ENCODE measurements at places on chromosomes 1 and 21.
A peak's percentile ranks its signal among the peaks of the same experiment; 100 is the strongest.

DNA sequence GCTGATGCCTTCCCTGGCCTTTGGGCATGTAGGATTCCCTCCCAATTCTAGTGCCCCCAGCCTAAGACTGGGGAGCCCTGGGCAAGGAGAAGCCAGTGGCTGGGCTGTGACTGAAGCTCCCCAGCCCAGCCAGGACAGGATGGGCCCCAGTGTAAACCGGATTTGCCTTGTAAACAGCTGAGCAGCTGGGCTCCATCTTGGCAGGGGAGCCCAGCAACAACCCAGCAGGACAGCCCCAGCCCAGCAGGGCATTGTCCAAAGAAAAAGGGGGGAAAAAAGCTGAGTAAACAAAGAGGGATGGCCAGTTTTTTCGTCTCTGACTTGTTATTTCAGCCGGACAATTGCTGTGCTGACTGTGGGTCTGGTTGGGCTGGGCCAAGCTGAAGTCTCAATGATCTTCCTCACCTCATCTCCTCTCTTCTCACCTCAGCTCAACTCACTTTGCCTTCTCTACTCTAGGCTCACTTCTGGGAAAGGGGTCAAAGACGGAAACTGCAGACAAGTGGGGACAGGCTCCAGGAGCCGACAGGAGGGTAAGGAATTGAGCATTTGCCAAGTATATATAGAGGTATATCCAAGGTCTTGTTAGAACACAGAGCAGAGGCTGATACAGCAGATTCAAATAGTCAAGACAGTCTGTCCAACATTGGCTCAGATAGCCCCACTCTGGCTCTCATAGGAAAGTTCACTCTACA is 97.7 kb downstream of the TMEM53 start:
- no peak for DNase-seq

DNA sequence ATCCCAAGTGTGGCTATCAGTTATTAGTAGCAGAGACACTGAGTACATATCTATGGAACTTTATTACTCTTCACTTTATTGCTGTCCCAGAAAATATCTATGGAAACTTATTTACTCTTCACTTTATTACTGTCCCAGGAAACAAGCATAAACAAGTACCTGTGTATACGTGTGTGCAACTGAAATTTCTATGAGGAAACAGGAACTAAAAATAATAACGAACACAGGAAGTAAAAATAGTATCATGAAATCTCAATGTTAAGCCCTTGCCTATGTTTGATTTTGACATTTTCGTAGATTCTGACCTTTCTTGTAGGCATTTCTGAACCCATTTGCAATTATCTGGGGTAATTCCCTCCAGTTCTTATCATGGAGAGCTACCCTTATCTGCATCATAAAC is 64.9 kb upstream of the KRTAP19-8 start:
- DNase-seq, result no peak

DNA sequence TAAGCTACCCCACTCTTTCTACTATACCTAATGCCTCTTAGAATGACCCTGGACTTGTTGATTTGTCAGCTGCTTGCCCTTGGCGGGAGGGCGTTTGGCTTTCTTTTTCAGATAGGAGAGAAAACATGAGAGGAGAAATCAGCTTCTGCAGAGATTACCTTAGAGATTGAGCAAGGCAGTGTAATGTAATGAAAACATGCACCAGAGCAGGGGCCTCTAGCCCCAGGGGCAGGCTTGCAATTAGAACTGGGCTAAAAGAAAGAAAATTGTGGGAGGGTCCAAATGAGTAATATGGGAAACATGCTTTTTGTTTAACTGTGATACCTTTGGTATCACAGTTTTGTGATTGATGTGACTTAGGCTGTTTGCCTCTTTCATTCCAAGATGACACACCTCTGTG is 89.7 kb downstream of the PBX1 start:
- no peak for DNase-seq

- DNase-seq, result no peak
Measured at GRCh38 chr1:112893288-112894009, 62.5 kb downstream of the SLC16A1 start.

DNA sequence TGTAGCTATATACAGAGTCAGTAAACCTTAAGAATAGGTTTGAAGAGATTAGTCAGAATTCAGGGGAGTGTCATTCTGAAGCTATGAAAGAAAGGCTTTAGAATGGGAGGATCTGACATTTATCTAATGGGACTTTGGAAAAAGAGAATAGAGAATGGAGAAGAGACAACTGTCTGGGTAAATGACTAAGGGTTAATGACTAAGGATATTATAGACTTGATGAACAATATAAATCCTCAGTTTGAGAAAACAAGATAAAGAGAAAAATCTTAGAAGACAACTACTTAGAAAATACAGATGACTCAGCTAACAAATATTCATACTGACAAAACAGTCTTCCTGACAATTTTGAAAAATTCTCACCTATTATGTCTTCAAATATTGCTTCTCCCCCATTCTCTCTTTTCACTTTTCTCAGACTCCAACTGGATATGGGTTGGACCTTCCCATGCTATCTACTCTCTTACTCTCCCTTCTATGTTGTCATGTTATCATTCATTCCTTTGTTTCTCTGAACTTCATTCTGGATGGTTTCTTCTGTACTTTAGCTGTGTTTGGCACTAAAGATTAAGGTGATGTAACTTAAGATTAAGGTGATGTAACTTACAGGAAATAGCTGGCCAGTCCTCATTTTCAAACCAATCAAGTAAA is 20.4 kb downstream of the SLC16A1 start:
- DNase-seq, result no peak

DNA sequence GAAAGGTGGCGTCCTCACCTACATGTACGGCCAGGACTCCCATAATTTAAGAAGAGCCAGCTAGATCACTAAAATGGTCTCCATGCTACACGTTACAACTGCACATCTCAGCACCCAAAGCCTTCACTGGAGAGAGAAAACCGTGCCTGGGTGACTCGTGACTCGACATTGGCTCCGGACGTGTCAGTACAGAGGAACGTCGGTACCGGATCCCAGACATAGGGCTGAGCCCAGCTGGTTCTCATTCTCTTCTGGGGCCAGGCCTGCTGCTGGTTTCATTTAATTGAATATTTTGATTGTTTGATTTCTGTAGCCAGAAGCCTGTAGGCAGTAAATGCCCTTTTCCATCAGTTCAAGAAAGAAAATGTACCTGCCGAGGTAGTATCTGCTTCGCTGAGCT is 93.1 kb downstream of the HHIPL2 start:
- no peak for DNase-seq

GRCh38 chr1:45677751-45678245 is 8.5 kb downstream of the GPBP1L1 start:
- no peak for DNase-seq

- peak; percentile 43 for DNase-seq
Measured at GRCh38 chr1:46223472-46223943, 20.4 kb downstream of the LURAP1 start.

- DNase-seq, result no peak
Measured at GRCh38 chr21:45236481-45236880, 51.2 kb downstream of the POFUT2 start.

- DNase-seq, result no peak
Measured at GRCh38 chr1:152145769-152146168, 13.3 kb downstream of the RPTN start.

GRCh38 chr1:218123968-218124367 is 161.1 kb upstream of the RRP15 start:
- DNase-seq, result no peak

DNA sequence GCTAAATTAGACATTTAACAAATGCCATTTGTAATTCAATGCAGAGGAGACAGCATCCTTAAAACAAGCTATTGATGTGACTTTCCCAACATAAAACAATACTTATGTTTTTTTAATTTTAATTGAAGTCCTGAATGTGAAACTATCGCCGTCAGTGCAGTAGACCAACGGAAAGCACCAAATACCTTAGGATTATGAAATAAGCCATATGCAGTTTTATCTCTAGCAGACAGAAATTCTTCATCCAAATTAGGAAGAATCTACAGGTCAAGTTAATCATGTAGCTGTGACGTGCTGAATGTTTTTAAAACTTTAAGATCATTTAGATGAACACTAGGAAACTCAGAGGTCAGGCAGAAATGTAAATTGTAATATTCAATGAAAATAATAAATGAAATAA is 714 bp upstream of the ST6GALNAC5 start:
- DNase-seq, result no peak

DNA sequence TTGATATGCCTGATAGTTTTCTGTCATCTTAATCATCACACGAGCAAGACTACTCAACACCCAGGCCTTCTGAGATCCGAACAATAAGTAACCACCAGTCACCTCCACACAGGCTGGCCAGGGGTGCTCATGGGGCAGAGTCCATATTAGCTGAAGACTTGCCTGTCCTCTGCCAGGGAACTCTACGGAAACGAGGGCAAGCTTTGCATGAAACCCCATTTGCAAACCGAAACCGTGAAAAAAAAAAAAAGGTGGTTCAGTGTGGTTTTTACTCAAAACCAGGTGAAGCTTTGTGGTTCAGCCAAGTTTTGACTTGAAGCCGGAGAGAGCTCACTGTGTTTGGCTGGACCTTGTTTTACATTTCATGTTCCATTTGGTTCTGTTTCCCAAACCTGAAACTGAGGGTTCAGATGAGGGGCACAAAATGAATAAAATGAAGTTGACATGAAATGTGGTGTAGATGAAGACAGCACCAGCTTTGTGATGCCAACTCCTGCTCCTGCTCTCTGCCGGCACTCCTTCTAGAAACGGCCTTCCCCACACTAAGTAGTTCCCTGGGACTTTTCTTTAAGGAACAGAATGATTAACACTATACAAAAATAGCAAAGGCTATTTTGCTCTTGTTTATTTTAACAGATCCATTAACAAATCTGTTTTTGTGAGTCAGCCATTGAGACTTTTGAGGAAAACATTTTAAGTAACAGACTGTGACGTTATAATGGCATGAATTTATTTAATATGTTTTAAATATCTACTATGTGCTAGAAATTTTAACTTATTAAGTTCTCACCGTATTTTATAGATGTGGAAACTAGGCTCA is 74.7 kb downstream of the RUNX1 start:
- no peak for DNase-seq

GRCh38 chr1:8731162-8731561 is 86.3 kb downstream of the RERE start:
- no peak for DNase-seq

- DNase-seq, result no peak
Measured at GRCh38 chr1:18581420-18581880, 49.2 kb upstream of the PAX7 start.

GRCh38 chr1:55046871-55047270 is 7.5 kb downstream of the PCSK9 start:
- DNase-seq, result no peak

DNA sequence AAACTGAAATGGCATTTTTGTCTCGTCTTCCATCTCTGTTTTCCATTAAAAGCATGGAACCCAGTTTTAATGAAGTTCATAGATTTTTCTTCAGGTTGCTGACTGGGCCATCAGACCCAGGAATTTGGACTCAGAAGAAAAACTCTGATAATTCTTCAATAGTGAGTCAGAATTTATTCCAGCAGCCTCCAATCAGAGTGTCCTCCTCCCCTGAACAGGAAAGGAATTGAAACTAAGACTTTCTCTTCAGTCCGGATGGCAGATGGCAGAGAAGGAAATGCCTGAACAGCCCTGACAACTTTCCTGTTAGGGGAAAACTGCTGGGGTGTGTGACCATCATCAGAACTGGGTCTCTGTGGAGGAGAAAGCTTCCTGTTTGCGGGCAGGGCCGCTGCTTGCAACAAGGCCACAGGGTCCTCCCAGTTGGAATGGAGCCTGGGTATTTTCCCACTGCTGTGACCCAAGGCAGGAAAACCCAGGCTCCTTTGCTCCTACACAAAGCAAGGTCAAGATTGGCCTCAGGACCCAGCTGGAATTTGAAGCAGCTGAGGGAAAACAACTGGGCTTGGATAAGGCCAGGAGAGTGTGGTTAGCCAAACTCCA is 20.7 kb downstream of the CD34 start:
- DNase-seq, result no peak

GRCh38 chr1:109357616-109358015 is 40.1 kb downstream of the SORT1 start:
- no peak for DNase-seq

GRCh38 chr1:111679541-111679940 is 59.7 kb downstream of the INKA2 start:
- DNase-seq, result no peak

- no peak for DNase-seq
Measured at GRCh38 chr1:244861683-244862082, 2.7 kb downstream of the HNRNPU start.

DNA sequence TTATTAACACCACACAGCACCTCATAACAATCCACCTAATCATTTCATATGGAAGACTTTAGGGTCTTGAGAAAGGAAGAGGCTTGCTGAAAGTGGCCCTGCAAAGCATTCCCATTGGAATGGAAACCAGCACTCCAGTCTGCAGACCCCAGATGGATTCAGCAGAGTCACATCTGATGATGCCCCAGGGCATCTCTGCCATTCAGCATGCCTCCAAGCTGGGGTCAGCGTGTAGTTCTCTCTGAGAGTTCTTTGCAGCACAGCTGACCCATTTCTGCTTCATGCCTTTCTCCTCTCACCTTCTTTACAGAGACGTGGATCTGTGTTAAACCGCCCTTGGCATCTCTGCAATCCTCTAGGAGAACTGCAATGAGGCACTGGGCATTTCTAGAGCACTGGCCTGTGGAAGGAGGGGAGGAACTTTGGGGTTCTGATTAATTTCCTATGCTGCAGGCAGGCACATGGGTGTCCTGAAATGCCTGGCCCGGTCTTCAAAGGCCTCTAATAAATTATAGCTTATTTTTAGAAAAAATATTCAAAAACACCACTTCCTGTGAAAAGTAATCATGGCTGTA is 2.6 kb upstream of the LUZP1 start:
- DNase-seq, result no peak

GRCh38 chr1:101992821-101993575 is 3.7 kb downstream of the OLFM3 start:
- no peak for DNase-seq

DNA sequence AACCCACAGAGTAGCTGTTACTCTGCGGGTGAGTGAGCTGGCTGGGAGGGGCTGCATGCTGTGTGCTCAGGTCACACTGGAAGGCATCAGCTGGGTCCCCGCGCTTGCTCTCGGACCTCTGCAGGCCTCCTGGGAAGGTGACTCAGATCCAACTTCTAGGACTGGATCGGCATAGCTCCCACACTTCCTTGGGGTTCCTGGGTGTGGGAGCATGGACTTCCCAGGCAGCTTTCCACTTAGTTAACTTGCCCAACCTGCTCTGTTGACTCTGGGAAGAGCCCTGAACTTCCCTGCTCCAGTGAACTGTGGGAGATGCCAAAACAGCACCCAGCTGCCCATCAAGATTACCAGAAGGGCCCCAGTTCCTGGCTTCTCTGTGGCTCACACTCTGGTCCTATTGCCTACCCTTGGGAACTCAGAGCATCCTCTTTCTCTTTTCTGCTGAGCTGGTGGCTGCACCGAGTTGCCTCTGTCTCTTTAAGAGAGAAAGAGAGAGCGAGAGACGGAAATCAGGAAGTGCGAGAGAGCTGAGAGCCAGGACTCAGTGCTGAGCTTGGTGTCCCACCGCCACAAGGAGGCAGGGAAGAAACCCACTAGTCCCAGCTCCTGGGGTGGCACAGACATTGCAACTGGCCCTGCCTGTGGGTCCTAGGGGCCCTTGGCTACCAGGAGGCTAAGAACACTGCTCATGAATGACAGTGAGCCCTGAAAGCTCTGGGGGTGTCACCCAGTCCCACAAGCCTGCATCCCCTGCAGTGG is at the start of gene IKBKE:
Gene IKBKE, plus strand, starts transcription at position 544 of the 759 bp plus-strand sequence. CDS start 2,752 bp downstream, outside the sequence.
- DNase-seq, result no peak

GRCh38 chr1:215878128-215878527 is 311.0 kb downstream of the KCTD3 start:
- no peak for DNase-seq

- no peak for DNase-seq
Measured at GRCh38 chr1:202642619-202643291, 67.5 kb downstream of the SYT2 start.

Data from activated T-cell treated with anti-CD3 and anti-CD28 coated beads for 4 hours (primary cell).